ENCODE measurements at places on chromosomes 11 and 22. TPM values are rescaled to one million over a fixed set of nuclear protein-coding genes. Genes with fewer than 3 reads are reported as not detected.

- no peaks in the 10 kb centered on the region for H3K27me3 ChIP-seq
- no peak for DNase-seq
- peaks cover 6% of the 10 kb centered on the region for H3K4me1 ChIP-seq
- H3K4me3 ChIP-seq: no peak overlapping the region
Observed at GRCh38 chr11:20080032-20080685, 80.1 kb downstream of the DBX1 start.

DNA sequence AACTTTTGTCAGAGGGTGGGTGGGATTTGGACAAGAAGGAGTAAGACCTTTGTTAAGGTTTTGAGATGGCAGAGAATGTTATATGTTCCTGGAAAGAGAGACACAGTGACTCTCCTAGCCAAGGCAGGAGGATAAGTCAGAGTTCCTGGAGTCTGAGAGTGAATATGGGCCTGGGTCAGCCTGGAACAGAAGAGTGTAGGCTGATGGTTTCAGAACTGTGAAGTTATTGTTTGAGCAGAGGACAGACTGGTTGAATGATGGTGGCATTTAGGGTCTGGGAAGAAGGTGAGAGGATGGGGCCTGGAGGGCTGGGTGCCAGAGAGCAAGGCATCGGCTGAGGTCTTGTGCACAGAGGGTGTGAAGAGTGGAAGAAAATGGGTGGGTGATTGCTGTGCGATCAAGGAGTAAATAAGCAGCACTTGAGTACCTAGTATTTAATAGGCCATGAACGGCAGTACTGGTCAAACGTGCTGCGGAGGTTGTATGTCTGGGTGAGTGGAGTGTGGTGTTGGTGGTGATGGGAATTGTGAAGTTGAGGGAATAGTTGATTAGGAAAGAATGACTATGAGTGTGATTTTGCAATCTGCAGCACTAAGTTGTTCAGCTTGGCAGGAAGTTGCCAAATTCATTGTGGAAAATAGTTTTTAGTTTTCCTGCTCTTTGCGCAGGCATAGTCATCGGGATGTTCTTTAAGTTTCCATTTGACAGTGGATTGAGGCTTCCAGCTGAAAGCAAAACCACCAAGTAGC is 1.8 kb downstream of the PANX1 start:
- no peaks in the 10 kb centered on the region for H3K27me3 ChIP-seq
- no peaks in the 10 kb centered on the region for H3K36me3 ChIP-seq
- H3K4me3 ChIP-seq: no peak overlapping the region

DNA sequence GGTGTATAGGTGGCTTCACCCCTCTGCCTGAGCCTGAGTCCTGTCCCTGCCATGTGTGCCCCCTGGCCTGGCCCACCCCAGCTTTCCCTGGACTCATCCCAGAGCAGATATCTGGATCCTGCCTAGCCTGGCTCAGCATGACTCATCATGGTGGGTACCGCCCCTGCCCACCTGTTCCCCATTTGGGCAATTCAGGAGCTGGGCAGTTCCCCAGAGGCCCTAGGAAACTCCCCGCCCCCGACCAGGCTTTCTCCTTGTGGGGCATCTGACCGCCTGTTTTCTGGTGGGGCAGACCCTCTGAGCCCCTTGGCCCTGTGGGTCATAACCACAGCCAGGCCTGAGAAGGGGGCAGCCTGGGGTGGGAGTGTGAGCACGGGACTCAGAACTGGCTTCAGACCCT is 4.4 kb downstream of the TSPO start:
- H3K4me1 ChIP-seq: peaks cover 19% of the 10 kb centered on the region
- no peak for DNase-seq
- no peaks in the 10 kb centered on the region for H3K27me3 ChIP-seq
- no peak overlapping the region for H3K27ac ChIP-seq
- no peak overlapping the region for H3K4me3 ChIP-seq

DNA sequence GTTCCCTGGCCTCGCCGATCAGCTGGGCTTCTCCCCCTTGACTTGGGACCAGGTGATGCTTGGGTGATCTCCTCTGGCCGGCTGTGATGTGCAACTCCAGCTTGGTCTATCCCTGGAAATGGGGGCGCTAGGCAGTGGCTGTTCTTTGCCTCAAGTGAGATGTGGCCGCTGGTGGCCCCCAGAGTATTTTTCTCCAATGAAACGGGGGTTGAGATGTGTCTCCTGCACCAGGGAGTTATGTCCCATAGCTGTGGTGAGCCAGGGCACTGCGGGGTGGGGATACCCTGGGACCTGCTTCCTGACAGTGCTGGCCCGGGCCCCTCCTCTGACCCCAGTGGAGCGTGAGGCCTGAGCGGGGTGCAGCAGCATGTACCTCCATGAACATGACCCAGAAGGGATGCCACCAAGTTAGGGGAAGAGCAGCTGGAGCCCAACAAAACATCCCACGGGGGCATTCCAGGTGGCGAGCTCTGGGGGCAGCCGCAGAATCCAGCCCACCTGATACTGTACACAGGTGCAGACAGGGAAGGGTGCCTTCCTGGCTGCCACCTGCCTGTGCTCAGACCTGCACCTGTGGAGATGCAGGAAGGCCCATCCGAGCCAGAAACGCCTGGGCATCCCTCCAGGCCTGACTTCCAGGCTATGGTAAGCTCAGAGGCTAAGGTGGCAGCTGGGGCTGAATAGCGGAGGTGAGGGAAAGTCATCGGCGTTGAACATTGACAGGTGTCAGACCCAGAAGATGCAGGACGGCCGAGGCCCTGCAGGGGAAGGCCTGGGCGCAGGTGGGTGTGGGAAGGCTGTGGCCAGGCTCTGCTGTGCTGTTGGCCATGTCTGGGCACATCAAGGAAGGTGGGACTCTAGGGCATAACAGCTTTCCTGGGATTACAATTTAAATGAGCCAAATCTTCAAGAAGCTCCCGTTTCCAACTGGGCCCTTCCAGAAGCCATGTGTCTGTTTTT is 97.3 kb downstream of the CTTN start:
- DNase-seq: no peak
- no peaks in the 10 kb centered on the region for H3K4me1 ChIP-seq
- H3K27ac ChIP-seq: no peak overlapping the region
- no peaks in the 10 kb centered on the region for H3K27me3 ChIP-seq
- H3K36me3 ChIP-seq: no peaks in the 10 kb centered on the region

- no peak overlapping the region for H3K27ac ChIP-seq
- H3K27me3 ChIP-seq: no peaks in the 10 kb centered on the region
- DNase-seq: peak; percentile 28
- H3K4me1 ChIP-seq: peaks cover 29% of the 10 kb centered on the region
Observed at GRCh38 chr22:29343313-29343805, 27.9 kb upstream of the RASL10A start.

DNA sequence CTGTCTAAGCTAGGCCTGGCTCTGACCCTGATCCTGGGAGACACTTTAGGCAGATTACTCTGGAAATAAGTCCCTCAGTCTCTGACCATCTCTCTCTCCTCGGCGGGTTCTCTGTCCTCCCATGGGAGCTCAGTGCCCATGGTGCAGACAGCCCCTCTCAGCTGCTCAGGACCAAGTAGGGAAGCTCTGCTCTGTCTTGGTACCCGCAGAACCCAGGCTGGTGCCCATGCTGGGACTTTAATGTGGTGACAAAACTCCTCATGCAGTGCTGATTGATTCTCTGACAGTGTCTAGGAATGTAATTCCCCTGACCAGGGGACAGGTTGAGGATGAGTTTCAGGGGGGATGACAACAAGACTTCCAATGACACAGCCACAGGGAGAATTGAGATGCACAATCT is 30.3 kb upstream of the GGTLC2 start:
- DNase-seq: no peak
- peaks cover 11% of the 10 kb centered on the region for H3K4me1 ChIP-seq
- H3K36me3 ChIP-seq: no peaks in the 10 kb centered on the region

DNA sequence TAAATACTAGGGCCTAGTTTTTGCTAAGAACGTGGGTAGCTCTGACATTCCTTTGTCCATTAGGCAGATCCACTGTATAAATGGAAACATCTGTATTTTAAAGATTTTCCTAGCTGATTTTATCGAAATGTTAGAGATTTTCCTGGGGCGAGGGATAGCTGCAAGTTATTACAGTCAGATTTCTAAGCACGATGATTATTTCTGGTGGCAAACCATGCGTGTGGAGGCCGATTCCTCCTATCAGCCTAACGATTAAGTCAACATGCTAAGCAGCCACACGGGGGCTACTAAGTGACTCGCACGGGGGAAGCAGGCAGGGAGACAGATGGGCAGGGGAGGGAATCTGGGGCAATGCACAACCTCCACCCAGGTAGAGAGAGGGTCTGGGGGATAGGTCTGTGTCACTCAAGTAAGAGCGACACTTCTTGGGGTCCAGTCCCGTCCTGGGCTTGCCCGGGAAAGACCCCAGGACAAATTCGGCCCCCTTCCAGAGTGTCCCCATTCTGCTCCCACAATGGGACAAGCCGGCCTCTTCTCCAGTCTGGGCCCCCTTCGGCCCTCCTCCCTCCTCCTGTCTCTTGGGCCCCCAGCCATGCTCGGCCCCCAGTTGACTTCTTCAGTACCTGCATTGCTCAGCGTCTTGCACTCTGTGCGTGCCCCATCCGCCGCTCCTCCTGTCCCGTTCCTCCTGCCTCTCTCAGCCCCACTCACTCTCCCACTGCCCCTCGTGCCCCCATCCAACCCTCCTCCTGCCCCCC is 571 bp downstream of the C11orf24 start:
- peak; percentile 75 for DNase-seq
- H3K4me3 ChIP-seq: peak overlapping the region; percentile 88
- H3K4me1 ChIP-seq: peaks cover 17% of the 10 kb centered on the region
- H3K27me3 ChIP-seq: no peaks in the 10 kb centered on the region

DNA sequence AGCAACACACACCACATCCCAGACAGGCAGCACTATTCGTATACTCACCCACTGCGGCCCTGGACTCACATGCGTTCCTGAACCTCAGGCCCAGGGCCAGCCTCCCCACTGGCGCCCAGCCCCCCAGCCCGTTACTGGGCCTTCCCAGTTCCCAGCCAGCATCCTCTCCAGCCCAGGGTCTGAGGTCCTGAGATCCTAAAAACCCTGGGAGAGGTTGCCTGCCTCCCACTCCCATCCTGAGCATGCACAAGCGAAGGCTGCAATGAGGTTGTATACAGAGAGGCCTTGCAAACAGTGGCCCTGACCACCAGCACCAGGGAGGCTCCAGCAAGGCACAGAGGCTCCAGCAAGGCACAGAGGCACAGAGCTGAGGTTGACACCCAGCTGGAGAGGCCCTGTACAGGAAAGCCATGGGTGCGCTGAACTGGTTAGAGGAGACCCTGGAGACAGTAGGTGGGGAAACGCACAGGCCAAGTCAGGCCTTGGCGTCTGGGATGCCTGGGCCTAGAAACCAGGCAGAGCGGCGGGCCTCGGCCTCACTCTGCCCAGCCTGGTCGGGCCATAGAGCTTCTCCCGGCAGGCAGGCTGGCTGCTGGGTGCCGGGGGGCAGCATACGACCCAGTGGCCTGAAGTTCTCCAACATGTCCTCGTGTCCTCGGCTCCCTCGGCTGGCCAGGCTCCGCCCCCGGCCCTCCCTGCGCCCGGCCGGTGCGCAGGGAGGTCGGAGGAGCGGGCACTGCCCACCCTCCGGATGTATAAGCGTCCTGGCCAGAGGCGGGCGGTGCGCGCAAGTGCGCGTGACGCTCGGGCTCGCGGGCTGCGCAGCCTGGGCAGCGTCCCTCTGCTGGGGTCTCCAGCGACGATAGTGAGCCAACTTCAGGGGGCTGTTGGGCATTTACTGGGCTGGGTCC is 2.3 kb upstream of the TBX1 start:
- H3K4me3 ChIP-seq: no peak overlapping the region
- peaks cover 9% of the 10 kb centered on the region for H3K4me1 ChIP-seq
- DNase-seq: no peak

GRCh38 chr11:130476200-130476921 is 27.9 kb downstream of the ADAMTS15 start:
- DNase-seq: no peak
- no peaks in the 10 kb centered on the region for H3K27me3 ChIP-seq
- no peak overlapping the region for H3K27ac ChIP-seq
- H3K4me3 ChIP-seq: no peak overlapping the region

DNA sequence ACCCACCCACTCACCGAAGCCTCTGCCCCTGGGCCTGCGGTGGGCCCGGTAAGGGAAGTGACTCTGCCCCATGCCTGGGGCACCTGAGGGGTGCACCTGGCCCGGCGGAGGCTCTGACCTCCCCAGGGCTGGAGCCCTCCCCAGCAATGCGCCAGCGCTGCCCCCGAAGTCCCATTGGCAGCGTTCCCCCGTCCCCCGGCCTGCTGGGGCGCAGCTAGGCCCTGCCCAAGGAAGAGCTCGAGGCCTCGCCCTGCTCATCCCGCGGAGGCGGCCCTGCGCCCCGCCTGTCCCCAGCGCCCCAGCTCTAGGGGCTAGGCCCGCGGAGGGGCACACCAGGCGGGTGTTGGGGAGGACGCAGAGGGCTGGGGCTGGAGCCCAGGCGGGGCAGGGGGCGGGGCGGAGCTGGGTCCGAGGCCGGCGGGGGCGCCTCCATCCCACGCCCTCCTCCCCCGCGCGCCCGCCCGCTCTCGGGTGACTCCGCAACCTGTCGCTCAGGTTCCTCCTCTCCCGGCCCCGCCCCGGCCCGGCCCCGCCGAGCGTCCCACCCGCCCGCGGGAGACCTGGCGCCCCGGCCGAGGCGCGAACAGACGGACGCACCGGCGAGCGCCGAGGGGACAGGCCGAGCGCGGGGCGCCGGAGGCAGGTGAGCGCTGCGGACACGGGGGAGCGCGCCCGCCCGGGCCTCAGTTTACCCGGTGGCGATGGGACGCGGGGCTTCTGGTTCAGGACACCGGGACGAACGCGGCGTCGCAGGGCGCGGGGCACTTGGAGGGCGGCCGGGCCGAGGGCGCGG is at the start of gene EPS8L2:
Gene EPS8L2, plus strand, starts transcription at position 586 of the 793 bp plus-strand sequence. CDS start 3,177 bp downstream, outside the sequence.
- peak; percentile 57 for DNase-seq
- H3K4me1 ChIP-seq: peaks cover 20% of the 10 kb centered on the region
- H3K36me3 ChIP-seq: peaks cover 33% of the 10 kb centered on the region
- peak within 1 kb of the TSS; percentile 91 for H3K27ac ChIP-seq
- H3K4me3 ChIP-seq: peak within 1 kb of the TSS; percentile 86

GRCh38 chr11:72314600-72315392 is 70.8 kb upstream of the PHOX2A start:
- H3K27me3 ChIP-seq: no peaks in the 10 kb centered on the region
- peaks cover 8% of the 10 kb centered on the region for H3K36me3 ChIP-seq
- no peak overlapping the region for H3K4me3 ChIP-seq

DNA sequence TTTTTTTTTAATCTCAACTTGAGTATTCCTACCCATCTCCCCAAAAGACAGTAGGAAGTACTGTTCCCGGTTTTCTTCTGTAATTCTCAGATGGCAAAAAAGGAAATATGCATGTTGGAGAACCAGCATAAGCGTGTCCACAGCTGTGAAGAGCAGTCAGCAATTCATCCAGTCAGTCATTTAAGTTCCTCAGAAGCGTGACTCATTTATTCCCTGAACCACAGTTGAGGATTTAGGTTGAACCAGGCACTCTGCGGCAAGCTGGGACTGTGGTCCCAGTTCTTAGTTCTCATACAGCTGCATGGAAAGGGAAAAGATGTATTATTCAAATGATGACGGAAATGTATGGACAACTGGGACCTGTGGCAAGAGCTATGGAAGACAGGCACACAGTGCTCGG is 61.0 kb upstream of the MYO18B start:
- no peaks in the 10 kb centered on the region for H3K36me3 ChIP-seq
- H3K4me3 ChIP-seq: no peak overlapping the region
- DNase-seq: no peak
- no peaks in the 10 kb centered on the region for H3K4me1 ChIP-seq
- no peak overlapping the region for H3K27ac ChIP-seq

GRCh38 chr11:10522276-10522675 is 18.7 kb downstream of the RNF141 start:
- peak overlapping the region; percentile 29 for H3K27ac ChIP-seq
- no peak overlapping the region for H3K4me3 ChIP-seq
- peaks cover 39% of the 10 kb centered on the region for H3K36me3 ChIP-seq

The XNDC1N gene
- 5.9 TPM for total RNA-seq

The LSP1 gene
- 3.7 TPM for total RNA-seq

The CLCF1 gene
- 7.0 TPM for total RNA-seq

The CELSR1 gene
- total RNA-seq: 69.2 TPM

The LRRC51 gene
- 9.5 TPM for total RNA-seq

The TAGLN gene
- total RNA-seq: 45.4 TPM
